ENCODE measurements at places on chromosomes 5 and 9. TPM values are rescaled to one million over a fixed set of nuclear protein-coding genes. Genes with fewer than 3 reads are reported as not detected.

CAMK4 gene
- polyA plus RNA-seq = 84.5 TPM

IL5 gene
- polyA plus RNA-seq = not detected

DNA sequence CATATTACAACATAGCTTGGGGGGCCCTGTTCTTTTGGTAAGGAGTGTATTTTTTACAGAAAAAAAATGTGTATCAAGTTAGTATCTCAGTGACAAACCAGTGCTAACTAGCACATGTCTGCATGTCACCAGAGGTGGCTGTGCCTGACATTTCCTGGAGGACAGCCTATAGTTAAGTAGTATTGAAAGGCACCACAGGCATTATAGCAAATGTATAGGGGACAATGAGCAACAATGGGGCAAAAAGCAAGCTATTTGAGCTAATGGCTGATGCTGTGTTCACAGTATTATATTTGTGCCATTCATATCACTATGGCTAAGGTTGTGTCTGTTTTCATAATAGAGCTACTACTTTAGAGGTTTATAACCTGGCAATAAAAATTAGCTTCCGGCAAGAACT lies 1644.0 kb downstream of the MAT2B start:
- DNase-seq = no peak

DNA sequence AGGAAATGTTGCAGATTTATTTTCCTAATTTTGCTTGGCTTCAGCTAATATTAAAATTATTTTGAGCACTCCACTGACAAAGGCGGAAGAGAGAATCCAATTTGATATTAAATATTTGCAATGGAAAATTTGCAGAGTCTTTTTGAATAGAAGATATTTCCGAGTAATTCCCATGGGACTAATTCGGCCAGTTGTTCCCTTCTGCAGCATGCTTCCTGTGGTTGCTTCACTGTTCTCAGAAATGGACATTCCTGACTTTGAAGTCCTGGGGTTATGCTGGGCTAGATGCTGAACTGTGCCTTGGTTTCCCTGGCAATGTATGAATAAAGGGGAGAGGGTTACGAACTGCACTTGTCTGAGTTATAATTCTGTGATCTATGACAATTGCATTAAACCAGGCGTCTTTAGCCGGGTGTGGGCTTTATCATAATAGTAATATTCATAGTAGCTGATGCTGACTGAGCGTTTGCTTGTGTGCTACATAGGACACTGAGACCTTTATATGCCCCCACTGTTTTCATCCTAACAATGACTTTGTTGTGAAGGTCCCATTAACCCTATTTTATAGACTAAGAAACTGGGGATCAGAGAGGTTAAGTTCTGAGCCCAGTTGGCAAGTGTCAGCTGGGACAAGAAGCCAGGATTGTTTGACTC lies 114.5 kb upstream of the SPRY4 start:
- DNase-seq = no peak

DNA sequence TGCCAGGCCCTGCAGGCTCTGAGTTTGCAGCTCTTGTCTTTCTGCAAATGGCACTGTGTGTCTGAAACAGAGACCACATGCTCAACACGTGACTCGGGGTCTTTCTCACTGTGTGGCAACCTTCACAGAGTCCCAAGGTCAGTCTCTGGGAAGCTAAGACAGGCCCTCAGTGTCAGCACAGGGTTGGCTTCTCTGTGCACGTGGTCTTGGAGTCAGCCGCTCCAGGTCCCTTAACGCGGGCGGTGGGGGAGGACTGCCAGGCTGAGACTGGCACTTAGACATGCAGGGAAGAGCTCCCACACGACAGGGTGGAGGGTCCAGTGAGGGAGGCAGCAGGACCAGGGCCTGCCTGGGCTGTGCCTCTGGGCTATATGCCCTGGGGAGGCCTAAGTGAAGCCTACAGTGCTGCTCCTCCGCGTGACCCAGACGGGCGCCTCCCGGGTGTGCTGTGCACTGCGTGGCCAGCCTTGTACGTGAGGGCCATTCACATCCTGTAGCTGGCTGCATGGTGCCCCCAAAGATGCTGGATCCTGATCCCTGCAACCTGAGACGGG lies 76.8 kb downstream of the ADAMTS2 start:
- no peak for DNase-seq

GRCh38 chr9:103991001-103991400 lies 103.1 kb upstream of the SMC2 start:
- no peak for DNase-seq

PCDHA13 gene
- polyA plus RNA-seq = not detected

DNA sequence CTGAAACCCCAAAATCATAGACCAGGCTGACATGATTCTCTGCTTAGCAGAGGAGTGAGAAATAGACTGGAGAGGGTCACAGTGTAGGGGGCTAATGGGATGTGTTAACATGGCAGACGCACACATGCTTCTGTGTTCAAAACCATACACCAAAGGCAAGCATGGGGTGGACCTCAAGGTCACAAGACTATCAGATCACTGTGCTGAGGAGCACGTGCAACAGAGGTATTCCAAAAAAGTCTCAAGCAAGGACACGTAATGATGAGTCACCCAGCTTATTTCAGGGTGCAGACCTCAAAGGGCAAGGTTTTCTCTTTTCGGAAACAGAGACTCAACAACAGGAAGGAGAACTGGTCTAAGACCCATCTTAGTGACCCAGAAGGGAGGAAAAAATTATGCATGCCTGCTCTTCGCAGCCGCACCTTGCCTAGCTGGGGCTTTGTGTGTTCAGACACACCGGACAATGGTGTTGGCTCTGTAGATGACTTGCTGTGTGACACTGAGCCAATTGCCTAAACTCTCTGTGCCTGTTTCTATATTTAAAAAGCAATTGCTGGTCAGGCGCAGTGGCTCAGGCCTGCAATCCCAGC lies 20.3 kb downstream of the WHRN start:
- peak; percentile 39 for DNase-seq
